ENCODE measurements at places on chromosomes 16 and 17.
A peak's percentile ranks its signal among the peaks of the same experiment; 100 is the strongest.

GRCh38 chr17:60627124-60627523 is 27.1 kb downstream of the PPM1D start:
- DNase-seq: no peak

- DNase-seq: no peak
These were observed 10.9 kb downstream of the MAF start for GRCh38 chr16:79589601-79590102.

GRCh38 chr16:59886021-59886420 is 1151.9 kb upstream of the GOT2 start:
- DNase-seq: peak; percentile 6

DNA sequence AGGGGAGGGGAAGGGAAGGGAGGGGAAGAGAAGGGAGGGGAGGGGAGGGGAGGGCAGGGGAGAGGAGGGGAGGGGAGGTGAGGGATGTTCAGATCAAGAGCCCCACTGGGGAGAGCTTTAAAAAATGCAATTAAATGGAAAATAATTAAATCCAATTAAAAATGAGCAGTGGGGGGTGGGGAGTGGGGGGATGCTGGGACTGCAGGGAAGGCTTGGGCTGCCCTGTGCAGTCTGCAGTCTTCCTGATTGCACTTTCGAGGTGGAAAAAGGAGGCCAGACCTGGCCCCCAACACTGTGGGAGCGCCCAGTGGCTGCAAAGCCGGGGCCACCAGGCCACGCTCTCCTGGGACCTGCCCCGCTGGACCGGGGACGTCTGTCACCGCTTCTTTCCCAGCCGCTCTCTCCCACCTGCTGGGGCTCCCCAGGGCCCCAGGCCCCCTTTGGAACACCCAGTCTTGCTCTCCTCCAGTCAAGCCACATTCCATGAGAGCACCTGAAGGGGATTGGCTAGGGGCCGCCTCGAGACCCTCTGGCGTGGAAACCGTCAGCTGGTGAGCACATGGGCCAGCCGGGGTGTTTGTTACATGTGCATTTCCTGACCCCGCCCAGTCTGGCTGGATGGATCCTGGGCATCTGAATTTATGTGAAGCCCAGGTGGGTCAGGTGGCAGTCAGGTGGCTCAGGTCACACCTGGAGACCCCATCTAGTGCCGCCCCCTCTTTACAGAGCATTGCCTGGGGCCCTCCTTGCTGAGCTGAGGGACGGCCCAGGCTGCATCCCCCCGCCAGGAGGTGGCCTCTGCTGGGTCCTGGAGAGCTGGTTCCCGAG is 37.6 kb upstream of the CBFA2T3 start:
- no peak for DNase-seq

- no peak for DNase-seq
These were observed 239.0 kb downstream of the CCDC182 start for GRCh38 chr17:57505841-57506773.

DNA sequence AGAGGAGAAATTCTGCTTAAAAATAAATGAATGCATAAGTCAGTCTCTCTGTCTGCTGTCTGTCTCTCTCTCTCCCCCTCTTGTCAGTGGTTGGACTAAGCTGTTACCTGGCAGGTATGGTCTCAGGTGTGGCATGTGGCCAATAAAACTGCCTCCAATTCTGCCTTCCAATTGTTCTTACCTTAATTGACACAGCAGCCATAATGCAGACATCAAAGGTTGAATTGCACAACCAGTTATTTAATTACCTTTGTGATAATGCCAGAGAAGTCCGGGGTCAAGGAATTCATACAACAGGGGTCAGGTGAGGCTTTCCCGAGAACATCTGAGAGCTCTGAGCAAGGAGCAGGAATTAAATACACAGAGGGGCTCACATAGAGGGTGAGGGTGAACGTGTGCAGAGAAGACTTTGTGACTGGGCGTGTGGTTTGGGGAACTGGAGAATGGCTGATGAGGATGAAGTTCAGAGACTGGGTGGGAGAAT is 78.8 kb upstream of the CDYL2 start:
- no peak for DNase-seq

DNA sequence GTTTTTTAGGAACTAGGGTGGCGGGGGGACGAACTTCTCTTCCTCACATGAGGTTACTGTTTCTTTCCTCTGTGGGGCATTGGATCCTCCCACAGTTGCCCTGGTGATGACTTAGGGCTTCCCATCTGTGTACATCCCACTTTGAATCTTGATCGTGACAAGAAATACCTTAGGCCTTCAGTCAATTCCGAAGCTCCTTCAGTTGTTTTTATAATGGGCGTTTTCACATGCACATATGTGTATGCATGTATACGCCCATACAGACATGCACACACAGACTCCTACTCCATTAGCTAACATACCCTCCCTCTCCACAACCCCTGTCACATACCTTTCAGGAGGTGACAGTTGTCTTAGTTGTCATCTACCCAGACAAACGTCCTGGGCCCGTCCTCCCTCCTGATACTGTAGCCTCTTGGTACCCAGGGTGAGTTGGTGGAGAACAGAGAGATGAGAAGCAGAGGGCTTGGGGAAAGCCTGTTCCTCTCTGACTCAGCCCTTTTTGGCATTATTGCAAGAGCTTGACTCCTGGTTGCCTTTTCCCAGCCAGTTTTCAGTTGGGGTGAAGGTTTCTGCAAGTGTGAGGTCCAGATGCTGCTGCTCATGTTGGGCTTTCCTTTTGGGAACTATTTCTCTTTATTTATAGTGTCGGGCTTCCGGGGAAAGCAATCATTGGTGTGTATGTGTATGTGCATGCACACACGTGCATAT is 2.2 kb upstream of the AOC2 start:
- no peak for DNase-seq

DNA sequence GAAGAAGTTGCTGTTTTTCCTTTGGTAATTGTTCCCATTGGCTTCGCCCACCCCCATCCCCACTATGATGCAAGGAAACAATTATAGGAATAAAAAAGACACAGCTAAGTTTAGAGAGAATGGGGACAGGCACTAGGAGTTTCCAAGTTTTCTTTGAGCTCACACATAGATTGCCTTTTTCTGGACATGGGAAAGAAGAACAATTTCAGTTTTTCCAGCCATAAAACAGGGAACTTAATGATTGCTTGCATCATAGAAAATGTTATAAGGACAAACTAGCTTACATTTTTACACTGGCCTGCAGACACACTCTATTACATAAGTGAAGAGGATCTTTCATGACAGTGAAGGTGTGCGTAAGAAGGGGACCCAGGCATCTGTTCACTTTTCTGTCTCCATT is 142.3 kb upstream of the ZFHX3 start:
- DNase-seq: peak; percentile 48

GRCh38 chr17:29642171-29642611 is 19.5 kb upstream of the CORO6 start:
- DNase-seq: no peak

DNA sequence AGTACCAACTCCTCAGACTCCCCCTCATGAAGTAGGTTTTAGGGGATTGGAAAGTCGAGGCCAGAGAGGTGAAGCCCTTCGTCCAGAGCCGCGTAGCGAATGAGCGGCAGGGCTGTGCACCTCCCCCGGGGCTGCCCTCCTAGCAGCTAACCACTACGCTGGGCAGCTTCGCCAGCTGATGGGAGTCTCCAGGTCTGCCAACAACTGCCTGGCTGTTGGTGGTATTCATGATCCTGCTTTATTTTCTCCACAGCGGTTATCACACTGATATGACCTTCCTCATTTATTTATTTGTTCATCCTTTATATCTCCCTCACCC is 773 bp upstream of the NETO2 start:
- DNase-seq: no peak

GRCh38 chr16:67349172-67349571 is 22.6 kb downstream of the LRRC36 start:
- peak; percentile 30 for DNase-seq

- no peak for DNase-seq
These were observed 52.5 kb upstream of the ALDH3A1 start for GRCh38 chr17:19800571-19800970.

DNA sequence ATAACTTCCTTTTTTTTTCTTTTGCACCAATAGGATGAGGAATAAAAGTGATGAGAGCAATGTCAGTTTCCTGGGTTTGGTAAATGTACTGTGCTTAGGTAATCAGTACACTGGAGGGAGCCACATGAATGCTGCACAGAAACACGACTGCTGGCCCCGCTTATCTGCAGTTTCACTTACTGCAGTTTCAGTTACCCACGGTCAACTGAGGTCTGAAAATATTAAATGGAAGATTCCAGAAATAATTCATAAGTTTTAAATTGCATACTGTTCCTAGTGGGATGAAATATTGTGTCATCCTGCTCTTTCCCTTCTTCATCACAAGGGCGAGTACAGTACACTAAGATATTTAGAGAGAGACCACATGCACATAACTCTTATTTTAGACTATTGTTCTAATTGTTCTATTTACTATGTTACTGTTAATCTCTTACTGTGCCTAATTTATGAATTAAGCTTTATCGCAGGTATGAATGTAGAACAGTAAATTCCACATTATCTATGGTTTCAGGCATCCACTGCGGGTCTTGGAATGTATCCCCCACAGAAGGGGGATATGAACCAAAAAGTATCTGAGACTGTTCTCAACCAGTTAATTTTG is 6.4 kb upstream of the LGALS3BP start:
- DNase-seq: peak; percentile 82

DNA sequence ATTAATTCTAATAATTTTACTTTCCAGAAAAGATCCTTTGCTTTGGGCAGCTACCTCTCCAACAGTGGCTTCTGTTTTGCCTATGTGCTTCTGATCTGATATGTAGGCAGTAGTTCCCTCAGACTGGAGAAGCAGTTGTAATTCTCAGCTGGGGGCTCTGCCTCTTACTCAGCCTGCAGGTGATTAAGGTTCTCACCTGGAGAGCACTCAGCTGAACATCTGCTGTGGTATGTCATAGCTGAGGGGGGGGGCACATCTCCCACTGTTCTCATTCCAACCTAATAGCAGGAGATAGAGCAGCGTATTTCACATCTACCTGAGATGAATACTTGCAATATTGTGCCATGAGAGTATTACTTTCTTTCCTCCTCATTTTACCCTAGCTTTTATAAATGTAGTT is 511.9 kb upstream of the CDH8 start:
- DNase-seq: no peak

DNA sequence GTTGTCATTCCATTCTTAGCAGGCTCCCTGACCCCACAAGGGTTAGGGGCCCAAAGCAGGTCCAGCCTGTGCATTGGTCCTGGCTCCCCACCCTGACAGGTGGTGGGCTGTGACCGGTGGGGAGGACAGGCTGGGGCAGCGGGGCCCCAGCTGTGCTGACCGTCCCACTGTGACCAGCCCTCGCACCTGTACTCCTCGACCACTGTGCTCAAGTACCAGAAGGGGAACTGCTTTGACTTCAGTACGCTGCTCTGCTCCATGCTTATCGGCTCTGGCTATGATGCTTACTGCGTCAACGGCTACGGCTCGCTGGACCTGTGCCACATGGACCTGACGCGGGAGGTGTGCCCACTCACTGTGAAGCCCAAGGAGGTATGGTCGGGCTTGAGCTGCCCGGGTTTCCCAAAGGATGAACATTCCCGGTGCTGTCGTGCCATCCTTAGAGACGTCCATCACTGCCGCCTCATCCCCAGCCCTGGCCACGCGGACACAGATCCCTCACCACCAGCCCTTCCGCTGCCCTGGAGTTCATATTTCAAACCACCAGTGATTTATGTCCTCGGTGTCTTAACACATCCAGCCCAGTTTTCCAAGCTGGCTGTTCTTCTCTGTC is 7.3 kb downstream of the DRC7 start:
- DNase-seq: no peak

DNA sequence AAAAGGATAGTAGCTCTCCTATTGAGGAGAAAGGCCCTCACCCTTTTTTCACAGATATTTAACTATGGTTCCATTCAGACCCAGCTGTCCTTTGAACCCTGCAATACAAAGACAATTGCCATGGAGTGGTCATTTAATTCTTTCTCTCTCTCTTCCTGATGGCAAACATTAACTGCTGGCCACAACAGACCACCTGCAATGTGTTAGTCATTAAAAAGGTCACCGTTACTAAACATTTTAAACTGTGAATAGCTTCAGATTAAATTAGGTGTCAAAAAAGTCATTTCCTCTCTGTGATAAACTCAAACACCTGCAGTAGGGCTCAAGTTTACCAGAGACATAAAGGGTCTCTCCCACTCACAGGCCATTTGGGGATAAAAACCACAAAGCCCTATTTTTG is 697.2 kb downstream of the TOX3 start:
- no peak for DNase-seq

DNA sequence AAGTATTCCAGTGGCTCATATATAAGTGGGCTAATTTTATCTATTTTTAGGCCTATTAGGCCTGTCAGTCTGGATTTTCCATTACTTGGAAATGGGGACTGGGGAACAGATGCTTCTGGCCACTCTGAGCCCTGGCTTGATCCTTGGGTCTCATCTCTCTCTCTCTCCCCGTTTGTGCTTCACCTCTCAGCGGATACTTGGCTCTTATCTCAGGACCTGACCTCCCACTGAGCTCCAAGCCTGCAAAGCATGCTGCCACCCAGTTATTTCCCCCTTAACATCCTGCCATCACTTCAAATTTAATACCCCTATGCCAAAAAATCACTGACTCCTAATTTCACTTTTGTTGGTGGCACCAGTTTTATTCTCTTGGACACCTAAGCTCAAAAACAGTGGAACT is 4.2 kb downstream of the ZNF843 start:
- no peak for DNase-seq

- no peak for DNase-seq
These were observed 80.6 kb upstream of the CDH11 start for GRCh38 chr16:65202461-65202860.

GRCh38 chr16:56673921-56674320 is 4.3 kb downstream of the MT1H start:
- peak; percentile 33 for DNase-seq

DNA sequence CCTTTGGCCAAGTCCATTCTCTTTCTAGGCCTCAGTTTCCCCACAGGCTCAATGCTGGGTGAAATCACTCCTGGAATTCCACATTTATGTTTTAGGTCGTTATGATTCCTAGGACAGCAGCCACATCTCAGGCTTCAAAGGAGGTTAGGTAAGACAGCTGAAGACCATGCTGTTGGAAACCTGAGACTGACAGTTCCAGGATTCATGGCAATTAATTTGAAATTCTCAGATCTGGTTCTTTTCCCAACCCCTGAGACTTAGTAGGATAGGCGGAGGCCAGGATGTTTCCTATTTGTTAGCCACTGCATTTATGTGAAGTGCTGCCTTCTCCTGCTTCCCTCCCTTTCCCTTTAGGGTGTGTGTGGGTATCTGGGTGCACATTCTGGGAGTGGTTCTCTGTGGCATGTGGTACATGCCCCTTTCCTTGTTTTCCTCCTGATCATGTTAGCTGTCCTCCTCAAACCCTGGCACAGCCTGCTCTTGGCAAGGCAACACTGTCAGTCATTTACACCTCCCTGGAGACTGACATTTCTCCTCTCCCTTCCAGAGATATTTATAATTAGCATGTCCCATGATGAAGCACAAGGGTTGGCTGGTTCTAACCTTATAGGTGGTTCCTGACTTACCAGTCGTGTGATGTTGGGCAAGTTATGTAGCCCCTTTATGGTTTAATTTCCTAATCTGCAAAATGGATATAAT is 91.4 kb upstream of the SALL1 start:
- DNase-seq: no peak

DNA sequence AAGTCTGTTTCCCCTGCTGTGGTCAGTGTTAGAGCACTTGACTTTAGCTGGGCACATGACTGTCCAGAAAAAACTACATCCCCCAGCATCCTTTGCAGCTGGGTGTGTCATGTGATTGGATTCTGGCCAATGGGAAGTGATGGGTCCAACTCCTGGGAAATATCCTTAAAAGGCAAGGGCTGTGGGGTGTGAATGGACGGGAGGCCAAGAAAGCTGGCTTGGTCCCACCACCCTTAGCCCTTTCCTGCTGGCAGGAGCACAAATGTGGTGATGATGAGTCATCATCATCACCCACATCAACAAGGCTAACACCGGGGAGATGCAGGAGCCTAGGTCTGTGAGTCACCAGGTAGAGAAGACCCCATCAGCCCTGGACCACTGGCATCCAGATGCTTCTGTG is 341.7 kb downstream of the C16orf95 start:
- no peak for DNase-seq

All from inflammatory macrophage treated with lipopolysaccharide for 1 hour (primary cell).